Neuronal stem cell (in vitro differentiated cells): ENCODE measurements at places on chromosomes 4 and X.

DNA sequence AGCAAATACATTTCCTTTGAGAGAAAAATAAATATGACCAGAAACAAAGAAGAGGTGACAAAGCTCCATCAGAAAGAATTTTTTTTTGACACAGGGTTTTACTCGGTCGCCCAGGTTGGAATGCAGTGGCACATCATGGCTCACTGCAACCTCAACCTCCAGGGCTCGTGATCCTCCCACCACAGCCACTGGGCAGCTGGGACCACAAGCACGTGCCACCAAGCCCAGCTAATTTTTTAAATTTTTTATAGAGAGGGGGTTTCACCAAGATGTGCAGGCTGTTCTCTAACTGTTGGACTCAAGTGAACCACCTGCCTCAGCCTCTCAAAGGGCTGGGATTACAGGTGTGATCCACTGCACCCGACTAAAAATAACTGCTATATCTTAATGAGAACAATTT lies 10.3 kb downstream of the ADH5 start:
- no peak for DNase-seq

- DNase-seq: no peak
Observed at GRCh38 chrX:103791228-103791627, 14.6 kb downstream of the PLP1 start.

GRCh38 chr4:8847331-8847730 lies 24.3 kb downstream of the HMX1 start:
- no peak for DNase-seq

DNA sequence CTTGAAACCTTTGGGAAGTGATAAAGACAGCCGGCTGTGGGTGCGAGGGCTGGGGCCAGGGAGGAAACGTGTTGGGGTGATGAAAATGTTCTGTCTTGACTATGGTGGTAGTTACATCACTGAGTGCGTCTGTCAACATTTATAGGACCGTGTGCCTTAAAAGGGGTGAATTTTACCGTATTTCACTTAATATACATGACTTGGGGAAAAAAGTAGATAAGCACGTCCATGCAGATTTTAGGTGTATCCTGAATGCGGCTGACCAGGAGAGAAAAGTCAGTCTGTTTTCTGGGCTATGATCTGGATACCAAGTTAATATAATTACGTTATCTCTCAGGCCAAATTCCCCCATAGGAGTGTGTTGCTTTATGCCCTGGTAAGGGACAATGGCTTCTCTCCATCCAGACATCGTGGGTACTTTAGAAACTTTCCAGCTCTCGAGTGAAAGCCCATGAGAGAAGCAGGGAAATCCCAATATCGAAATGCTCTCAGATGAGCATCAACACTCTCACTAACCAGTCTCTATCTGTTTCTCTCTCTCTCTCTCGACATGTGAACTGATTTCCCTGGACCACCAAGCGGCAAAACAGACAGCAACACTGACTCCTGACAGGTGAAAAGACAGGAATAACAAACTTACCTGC lies 71.5 kb downstream of the IRF2 start:
- DNase-seq: no peak

DNA sequence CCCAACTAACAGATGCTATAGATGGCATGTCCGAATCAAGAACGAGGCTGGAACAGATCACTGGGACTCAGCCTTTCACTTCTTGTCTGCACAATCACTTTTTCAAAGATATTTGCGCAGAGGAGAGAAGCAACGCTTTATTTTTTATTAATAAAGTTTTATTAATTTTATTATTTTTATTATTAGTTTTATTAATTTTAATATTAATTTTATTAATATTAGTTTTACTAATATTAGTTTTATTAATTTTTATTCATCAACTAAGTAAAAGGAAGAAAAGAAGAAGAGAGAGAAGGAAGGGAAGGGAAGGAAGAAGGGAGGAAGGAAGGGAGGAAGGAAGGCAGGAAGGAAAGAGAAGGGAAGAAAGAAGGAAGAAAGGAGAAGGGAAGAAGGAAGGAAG lies 236.4 kb upstream of the HHIP start:
- no peak for DNase-seq

DNA sequence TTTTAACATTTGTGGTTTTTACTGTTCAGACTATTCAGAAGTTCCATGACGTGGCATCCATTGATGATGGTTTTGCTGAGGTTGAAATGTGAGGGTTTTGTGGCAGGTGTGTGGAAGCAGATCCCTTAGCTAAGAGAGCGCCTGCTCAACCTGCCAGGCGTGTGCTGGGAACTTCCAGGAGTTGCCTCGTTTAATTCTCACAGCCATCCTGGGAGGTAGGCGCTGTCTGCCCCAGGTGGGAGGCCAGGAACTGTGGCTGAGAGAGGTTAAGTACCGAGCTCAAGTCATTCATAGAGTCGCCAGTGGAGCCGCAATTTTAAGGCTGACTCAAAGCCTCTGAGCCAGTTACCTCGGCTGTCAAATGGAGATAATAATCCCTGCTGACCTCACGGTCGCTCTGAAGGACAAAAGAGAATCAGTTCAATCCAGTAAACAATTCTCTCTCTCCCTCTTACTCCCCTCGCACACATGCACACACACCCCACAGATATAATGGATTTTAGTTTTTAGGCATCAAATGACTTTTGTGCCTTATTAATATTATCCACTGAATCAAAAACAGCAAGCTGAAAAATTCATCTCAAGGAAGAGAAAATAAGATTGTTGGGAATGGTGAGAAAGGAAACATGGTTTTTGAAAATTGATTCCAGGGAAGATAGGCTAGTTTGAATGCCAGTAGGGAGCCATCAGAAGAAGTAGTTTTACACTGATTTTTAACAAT lies 171.3 kb downstream of the PTTG2 start:
- DNase-seq: peak; percentile 37

DNA sequence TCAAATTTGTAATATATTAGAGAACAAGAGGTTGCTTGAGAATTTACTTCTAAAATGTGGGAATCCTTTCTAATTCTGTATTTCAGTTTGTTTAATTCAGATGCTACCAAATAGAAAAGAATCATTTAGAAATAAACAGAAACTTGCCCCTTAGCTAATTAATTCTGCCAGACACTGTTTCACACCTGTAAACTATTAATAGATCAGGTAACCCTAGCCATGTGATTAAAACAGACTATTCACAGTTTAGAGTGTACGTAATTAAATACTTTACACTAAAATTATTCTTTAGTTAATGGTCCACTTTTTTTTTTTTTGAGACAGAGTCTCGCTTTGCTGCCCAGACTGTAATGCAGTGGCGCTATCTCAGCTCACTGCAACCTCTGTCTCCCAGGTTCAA lies 124.0 kb downstream of the PTPN13 start:
- DNase-seq: no peak

DNA sequence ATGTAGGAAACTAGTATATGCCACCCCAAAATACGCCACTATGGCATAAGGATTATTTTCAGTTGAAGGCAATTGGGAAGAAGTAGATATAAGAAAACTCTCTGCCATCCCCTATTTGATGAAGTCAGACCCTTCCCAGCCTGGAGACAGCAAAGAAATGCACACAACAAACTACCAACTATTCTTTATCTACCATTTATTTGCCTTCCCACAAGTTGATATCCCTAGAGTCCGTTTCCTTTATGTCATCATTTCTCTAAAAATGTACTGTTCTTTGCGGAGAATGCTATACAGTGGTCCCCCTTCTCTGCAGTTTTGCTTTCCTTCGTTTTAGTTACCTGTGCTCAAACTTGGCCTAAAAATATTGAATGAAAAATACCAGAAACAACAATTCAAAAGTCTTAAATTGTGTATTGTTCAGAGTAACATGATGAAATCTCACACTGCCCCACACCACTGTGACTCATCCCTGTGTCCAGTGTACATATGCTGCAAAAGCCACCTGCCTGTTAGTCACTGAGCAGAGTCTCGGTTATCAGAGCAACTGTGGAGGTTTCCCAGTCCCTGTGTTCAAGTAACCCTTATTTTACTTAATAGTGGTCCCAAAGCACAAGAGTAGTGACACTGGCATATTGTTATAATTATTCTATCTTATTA lies 152.3 kb downstream of the WDFY3 start:
- DNase-seq: no peak

DNA sequence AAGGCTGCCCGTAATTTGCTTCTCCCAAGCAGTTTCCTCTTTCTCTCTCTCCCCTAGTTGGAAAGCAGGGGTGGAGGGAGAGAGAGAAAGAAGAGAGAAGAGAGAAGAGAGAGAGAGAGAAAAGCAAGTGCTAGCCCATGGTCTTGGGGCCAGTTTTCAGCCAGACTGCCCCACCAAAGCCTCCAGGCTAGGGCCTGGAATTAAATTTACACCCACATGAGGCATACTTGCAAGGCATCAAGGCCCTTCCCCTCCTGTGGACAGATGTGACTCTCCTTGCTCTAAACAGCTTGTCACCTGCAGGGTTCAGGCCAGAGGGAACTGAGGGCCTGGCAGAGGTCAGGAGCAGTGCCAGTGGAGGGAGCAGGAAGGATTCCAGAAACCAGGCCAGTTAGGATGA lies 1.7 kb upstream of the CXCR3 start:
- DNase-seq: no peak

GRCh38 chr4:8582016-8582415 lies 1.8 kb downstream of the GPR78 start:
- no peak for DNase-seq

- DNase-seq: no peak
Observed at GRCh38 chr4:80385397-80386280, 50.1 kb downstream of the CFAP299 start.

- DNase-seq: no peak
Observed at GRCh38 chrX:54641530-54641929, 111.5 kb downstream of the GNL3L start.

GRCh38 chr4:159434114-159434870 lies 331.4 kb downstream of the RAPGEF2 start:
- no peak for DNase-seq

DNA sequence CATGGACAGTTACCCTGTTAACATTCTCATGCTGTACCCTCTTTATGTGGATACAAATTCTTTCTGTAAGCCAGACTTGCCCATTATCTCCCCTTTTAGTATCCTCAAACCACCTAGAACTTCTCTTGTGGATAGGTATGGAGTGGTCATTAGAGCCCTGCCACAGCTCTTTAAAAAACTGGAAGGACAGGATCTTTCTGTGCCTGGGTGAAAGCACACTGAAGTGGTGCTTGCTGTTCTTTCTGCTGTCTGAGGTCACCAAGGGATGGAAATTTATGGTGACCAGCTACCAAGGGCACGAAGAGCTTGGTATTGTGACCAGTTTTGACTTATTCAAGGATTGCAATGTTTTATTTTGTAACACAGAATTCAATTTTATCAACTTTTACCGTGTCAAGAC lies 344.2 kb downstream of the CBLL2 start:
- no peak for DNase-seq

- no peak for DNase-seq
Observed at GRCh38 chr4:140742838-140743193, 13.4 kb downstream of the TBC1D9 start.

DNA sequence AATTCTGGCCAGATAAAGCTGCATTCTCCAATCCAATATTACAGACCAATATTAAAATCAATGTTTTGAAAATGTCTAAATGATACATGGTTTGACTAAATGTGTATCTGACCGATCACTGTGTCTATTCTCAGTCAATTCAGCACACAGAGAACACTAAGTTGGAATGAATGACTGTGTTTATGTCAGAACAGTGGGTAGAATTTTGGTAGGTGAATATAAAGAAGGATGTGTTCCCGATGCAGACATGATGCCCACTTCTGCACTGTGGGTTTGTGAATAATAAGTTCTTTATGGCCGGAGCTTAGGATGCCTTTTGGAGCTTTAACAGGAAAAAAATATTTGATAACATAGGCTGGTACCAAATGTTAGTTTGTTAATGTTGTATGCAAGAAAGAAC lies 113.2 kb upstream of the GIMD1 start:
- DNase-seq: no peak

- no peak for DNase-seq
Observed at GRCh38 chr4:176433983-176434382, 114.2 kb downstream of the SPCS3 start.

DNA sequence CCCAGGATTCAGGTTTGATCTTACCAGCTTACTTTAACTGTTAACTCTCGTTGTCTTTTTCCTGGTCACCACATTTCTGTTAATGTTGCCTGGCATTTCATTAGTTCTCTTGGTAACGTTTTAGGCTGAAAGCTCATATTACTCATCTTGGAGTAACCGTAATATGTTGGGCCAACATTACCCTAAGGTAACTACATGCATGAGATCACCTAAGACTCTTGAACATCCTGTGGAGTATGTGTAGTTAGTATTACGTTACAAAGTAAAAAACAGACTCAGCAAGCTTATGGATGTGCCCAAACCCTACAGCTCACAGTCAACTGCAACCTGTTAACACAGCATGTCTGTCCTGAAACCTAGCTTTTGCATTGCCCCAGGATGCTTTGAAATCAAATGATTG lies 203.3 kb upstream of the HS3ST1 start:
- no peak for DNase-seq

GRCh38 chr4:67934628-67935027 lies 28.7 kb downstream of the TMPRSS11A start:
- DNase-seq: no peak

DNA sequence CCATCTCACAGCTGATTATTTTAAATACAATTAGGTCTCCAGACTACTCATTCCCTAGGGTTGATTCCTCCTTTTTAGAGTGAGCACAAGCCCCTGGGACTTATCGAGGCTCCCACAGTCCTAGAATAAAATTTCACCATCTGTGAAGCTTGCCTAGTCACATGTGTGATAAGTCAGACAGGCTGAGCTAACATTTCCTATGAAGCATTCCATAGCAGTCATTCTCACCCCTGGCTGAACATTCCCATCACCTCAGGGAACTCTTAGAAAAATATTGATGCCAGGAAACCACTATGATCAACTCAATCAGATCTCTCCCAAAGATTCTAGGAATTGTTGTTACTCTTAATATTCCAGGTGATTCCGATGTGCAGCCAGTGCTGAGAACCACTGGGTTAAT lies 37.7 kb downstream of the ARHGEF9 start:
- no peak for DNase-seq

- no peak for DNase-seq
Observed at GRCh38 chr4:183255487-183255886, 64.6 kb downstream of the CLDN22 start.

DNA sequence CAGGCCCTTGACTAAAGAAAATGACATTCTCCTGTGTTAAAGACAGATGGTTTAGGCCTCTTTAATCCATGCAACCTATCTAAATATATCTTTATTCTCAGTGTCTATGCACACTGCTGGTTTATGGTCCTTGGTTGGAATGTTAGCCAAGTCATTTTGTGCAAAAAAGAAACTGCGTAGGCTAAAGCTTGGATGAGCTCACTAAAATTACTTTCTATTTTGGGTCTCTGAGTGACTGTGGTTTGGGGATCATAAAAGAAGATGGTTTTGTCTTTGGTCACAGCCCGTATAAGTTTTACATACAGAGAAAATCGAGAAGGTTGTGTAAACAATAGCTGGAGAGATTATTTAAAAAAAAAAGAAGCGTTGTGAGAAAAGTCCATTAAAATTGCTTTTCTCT lies 443.6 kb downstream of the UBE2NL start:
- no peak for DNase-seq

GRCh38 chr4:122542411-122543236 lies 78.2 kb downstream of the IL21 start:
- no peak for DNase-seq
